ENCODE measurements at places on chromosomes 3 and 15.
A peak's percentile ranks its signal among the peaks of the same experiment; 100 is the strongest.

GRCh38 chr3:128490915-128491690 is 1.9 kb downstream of the GATA2 start:
- DNase-seq = no peak

- no peak for DNase-seq
Measured at GRCh38 chr3:141764045-141764444, 837 bp downstream of the GRK7 start.

DNA sequence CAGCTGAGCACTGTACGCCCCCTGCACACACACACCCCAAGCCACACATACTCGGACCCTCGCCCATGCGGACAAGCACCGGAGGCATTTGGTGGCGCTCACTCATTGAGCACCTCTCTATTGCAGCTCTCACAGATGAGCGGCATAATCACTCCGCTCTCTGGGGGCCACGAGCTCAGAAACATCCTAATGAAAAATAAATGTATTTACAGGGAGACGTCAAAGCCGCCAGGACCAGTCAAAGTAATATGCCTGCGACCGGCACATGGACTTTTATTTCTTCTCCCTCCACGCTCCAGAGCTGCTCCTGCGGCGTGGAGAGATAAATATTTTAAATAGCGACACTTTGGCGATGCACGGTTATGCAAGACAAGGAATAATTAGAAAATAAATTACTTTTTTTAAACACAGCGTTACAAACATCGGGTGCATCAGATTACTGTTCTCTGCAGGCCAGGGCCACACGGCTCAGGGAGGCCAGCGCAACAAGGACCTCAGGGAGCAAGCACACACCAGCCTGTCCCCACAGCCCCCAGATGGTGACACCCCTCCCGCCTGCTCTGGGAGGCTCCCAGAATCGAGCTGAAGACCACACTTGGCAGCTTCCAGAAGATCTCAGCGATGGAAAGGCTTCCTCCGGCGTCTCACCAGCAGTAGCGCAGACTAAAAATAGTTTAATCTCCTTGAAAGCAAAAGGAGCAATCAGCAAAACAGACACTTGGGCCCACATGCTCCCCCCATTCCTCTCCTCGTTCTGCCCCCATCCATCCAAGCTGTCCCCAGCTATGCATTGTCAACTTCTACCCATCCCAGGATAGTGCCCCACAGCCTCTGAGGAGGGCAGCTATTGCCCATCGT is 48.0 kb downstream of the CACNA2D2 start:
- no peak for DNase-seq

GRCh38 chr15:73792415-73792814 is 39.3 kb upstream of the INSYN1 start:
- DNase-seq = no peak

DNA sequence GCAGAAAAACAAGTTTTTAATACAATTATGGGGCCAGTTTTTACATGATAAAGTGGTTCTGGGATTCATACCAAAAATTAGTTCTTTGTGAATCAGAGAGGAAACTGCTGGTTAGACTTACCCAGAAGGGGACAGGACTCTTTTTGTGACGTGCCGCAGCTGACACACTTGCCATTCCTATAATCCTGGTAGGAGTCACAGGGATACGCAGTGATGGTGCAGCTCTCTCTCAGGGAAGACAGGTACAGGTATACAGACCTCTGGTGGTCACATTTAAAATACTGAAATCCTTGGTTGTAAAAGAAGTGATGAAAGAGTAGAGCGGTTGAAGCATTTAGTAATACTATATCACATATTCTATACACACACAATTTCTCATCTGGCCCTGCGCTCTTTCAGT is 20.2 kb upstream of the TMEM41A start:
- no peak for DNase-seq

- DNase-seq = no peak
Measured at GRCh38 chr15:43194795-43195194, 9.6 kb downstream of the CCNDBP1 start.

- no peak for DNase-seq
Measured at GRCh38 chr3:185351396-185351795, 11.5 kb upstream of the MAP3K13 start.

- peak; percentile 72 for DNase-seq
Measured at GRCh38 chr3:134334901-134335280, 39.4 kb downstream of the AMOTL2 start.

GRCh38 chr3:146750196-146750595 is 145.1 kb upstream of the PLSCR5 start:
- DNase-seq = no peak

GRCh38 chr15:43253431-43254403 is 13.0 kb downstream of the TGM5 start:
- peak; percentile 57 for DNase-seq

DNA sequence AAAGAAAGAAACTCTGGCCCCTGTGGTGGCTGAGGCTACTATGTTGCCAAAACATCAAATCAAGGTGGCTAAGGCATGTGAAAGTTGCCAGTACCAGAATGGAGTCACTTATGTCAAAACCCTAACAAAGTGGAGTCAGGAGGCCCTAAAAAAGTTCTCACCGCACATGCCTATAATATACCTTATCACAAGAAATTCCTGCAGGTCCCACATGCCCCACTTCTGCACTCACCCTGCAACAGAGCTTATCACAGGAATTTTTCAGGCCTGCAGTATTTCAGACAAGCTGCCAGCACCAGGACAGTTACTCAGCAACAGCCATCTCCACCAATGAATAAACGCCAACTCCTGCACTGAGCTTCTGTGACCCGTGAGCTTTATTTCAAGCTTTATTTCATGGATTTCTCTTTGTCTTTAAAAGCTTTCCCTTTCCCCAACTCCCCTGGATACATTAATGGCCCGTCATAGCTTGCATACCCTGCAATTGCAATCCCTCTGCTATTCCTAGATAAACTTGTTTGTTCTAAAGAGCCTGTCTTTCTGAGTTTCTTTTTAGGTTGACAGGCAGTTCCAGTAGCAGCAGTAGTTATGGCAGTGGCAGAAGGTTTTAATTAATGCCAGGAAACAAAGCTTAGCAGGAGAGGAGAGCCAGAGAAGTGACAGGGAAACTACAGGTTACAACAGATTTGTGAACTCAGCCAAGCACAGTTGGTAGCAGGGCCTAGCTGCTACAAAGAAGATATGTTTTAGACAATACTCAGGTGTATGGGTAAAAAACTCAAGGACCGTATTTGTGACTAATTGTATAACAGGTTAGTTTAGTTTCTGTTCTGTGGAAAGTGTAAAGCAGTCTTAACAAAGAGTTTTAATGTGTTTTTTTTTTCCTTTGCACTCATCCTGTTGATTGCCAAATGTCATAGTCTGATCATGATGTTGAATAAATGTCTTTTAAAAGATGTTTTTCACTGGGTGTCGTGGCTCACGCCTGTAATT is 15.9 kb upstream of the TMEM42 start:
- no peak for DNase-seq

DNA sequence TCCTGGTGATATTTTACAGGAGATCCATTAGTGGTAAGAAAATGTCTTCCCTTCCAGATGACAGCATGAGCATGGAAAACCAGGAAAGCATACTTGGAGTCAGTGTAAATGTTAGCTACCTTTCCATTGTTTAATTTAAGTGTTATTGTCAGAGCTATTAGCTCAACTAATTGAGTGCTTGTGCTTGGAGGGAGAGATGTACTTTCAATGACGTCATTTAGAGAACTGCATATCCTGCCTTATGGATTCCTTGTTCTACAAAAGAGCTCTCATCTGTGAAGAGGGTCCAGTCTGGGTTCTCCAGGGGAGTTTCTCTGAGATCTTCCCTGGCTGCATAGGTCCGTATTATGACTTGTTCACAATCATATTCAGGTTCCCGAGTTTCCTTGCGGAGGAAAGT is 687.2 kb downstream of the TBL1XR1 start:
- DNase-seq = no peak

- DNase-seq = no peak
Measured at GRCh38 chr15:70420948-70421482, 323.3 kb upstream of the TLE3 start.

DNA sequence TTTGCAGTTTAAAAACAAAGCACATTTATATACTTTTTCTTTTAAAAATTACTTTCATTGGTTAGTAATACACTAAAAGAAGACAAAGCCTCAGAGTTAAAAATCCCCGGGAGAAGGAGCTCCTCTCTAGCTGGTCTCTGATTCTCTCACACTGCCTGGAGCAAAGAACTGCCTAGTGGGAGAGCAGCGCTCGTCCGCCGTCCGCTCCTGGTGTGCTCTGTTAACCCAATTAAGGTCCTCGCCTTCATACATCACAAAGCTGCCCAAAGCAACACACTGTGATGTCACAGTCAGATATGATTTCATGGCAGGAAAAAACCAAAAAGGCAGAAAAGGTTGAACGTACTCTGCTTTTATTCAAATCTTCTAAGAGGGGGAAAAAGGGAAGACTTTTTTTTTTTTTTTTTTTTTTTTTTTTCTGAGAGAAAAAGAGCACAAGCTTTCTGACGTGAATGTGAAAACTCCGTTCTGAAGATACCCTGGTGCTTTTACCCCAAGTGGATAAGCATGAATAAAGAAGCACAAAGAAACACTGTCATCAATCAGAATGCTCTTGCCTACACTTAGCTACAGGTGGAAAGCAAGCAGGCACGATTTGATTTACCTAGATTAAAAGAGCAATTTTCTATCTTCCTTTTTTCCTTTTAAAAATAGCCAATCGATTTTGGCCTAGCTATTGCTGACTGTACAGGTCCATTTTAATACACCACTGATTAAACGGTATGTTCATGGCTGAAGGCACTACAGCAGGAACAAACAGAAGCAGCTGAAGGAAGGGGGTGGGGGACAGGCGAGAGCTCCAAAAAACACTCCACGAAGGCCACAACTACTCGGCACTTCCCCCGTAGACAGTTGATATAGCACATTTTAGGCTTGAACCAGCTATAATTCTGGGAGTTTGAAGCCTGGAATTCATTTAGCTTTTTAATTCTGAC is 115.2 kb downstream of the TIGIT start:
- DNase-seq = no peak

GRCh38 chr3:198079771-198080520 is 119.9 kb downstream of the LMLN start:
- DNase-seq = no peak

DNA sequence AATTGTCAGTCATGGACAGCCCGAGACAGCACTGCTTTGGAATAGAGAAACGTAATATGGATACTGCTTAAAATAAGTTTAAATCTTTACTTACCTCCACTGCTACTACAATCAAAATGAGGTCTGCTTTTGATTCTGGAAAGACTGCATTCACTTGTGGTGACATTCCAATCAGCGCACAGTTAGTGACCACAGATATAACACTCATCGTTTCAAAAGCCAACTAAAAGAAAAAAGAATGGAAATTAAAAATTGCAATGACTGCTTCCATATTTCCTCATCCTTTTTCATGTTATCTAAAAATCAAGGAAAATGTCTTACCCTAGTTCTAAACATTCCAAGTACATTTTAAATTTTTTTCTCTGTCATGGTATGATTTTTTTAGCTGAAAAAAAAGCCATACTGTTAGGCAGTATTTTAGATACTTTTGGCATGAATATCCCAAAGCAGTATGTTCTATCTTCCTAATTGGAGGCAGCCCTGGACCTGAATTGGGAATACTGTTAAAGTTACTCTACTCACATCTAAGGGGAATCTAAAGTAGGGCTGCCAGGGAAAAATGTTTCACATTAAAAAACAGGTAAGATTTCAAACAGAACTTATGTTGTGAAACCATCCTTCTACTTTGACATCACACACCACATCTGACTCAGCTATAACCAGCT is 72.1 kb downstream of the ANO10 start:
- DNase-seq = no peak

DNA sequence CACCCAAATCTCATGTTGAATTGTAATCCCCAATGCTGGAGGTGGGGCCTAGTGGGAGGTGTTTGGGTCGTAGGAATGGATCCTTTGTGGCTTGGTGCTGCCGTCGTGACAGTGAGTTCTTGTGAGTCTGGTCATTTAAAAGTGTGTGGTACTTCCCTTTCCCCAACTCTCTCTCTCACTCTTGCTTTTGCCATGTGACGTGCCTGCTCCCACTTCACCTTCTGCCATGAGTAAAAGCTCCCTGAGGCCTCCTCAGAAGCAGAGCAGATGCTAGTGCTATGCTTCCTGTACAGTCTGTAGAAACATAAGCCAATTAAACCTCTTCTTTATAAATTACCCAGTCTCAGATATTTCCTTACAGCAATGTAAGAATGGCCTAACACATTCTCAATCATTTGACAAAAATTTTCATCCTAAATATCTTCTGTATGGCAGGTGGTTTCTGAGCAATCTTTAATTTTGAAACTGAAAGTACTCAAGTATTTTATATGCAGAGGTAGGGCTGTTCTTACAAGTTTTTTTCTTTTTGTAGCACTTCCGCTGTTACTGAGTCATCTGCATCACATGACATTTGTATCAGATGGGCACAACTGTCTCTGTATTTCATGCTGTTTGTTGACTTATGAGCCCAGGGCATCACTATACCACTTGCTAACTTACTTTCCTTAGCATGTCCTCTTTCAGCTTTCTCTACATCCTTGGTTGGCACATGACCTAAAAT is 8.8 kb downstream of the RPL39L start:
- DNase-seq = peak; percentile 41

DNA sequence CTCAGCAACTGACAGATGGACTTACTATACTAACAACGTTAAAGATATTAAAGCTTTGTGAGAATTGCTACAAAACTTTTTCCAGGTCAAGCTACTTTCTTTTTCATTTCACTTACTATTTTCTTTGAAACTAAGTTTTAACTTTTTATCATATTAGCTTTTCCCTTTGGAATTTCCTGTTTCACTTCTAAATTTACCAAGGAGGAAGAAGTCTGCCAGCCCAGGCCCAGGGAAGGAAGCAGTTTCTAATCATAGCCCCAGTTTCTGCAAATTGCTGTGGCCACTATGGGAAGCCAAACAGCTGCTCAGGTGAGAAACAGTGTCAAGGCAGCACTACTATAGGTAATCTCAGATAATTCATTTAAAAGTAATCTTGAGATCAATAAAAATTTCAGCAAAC is 18.4 kb downstream of the CYFIP1 start:
- DNase-seq = no peak

DNA sequence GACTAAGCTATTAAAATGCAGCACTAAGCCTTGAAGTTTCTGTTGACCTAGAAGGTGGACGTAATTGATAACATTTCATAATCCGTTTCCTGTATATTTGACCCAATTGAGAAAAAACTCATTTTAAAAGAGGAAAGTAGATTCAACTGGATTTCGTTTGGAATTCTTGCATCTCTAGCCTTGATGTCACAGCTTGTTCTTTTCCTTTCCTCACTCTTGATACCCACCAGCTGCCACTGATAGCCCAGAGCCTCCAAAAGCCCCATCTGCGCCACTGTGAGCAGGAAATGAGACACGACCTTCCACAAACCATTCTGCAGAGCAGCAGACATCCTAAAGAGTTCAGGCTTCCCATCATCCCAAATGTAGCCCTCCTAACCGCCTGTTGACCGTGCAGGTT is 61.8 kb downstream of the FOXB1 start:
- DNase-seq = no peak

DNA sequence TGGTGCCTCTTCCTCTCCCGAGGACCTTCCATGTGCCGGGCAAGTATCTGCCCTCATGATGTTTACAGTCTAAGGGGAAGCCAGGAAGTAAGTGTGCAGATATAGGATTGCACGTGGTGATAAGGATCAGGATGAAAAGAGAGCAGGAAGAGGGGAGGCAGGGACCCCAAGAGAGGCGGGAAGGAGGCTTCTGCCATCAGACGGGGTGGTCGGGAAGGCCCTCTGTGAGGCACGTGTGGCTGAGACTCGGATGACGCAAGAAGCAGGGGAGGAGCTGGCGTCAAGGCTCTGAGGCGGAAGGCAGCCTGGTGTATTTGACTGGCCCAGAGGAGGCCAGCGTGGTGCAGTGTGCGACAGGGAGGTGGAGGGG is 762 bp upstream of the IQSEC1 start:
- DNase-seq = no peak
